ENCODE measurements at places on chromosomes 7 and 10.

DNA sequence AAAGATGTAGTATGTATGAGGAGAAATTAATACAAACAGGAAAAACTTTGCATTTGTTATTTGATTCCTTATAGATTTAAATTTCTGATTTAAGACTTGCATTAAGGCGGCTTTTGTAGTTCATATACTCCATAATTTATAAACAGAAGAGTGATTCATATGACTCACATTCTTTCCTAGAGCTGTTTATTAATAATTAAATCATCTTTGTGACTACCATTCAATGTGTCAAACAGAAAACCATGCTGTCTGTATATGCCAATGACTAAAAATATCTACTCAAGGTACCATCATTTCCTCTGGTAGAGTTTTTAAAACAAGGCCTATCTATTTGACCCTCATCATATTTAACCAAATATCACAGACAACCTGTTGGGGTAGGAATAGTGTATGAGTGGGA is 501.7 kb downstream of the PARD3 start:
- DNase-seq: no peak

- peak; percentile 63 for DNase-seq
These were observed 15.6 kb upstream of the FXYD4 start for GRCh38 chr10:43355749-43356371.

DNA sequence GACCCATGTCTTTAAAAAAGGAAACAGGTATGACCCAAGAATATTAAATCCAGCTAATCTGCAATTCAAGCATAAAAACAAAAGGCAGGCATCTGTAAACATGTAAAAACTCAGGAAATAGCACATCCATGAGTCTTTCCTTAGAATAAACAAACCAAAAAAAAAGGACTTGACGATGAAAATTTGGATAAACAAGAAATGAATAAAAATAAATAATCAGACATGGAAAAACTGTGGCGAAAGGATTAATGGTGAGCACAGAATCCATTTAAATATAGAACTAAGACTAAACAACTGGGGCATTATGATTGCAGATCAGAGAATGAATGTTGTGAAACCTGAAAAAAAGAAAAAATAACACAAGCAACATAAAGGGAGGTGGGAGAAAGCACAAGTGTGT is 170.1 kb downstream of the DOCK4 start:
- no peak for DNase-seq

DNA sequence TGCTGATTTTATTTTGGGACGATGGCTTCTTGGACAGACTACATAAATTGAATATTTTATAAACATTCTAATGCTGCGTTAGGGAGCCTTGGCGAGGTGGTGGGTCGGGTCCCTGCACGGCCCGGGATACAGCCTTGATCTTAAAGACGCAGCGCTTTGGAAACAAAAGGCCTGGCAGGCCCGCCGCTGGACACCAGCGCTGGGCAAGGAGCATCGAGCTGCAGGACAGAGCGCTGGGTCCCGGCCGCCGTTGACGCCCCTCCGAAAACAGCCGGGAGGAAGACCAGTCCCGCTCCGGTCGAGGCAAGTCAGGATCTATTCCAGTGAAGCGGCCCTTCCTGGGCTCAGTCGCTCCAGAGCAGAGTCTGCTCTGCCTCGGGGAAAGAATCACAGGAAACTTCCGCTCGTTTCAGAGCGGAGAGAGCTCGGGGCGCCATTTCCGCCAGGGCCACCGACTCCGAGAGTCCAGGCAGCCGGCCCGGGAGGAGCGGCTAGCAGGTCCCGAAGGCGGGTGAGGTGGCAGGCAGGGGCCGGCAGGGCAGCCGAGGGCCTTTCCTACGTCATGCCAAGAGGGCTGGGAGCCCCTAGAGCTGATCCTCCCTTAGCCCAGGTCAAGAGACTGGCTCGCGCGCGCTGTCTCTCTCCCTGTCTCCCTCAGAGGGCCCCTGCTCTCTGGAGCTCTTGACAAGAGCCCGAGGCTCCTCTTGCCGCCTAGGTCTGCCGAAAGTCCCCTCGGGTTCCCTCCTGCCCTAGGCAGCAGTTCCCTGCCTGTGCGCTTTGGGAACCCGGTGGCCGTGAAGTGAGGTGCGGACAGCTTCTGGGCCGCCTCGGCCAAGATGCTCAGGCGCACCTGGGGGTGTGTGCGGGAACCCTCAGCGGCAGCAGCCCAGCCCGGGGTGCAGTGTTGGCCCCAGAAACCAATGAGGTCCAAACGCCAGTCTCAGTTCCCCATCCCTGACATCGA is 1.4 kb upstream of the DRGX start:
- peak; percentile 20 for DNase-seq

- DNase-seq: no peak
These were observed 14.8 kb downstream of the GRIFIN start for GRCh38 chr7:2461268-2462026.

- DNase-seq: peak; percentile 25
These were observed 20.5 kb upstream of the ZNF273 start for GRCh38 chr7:64882341-64883112.

- no peak for DNase-seq
These were observed 108.2 kb downstream of the PFKFB3 start for GRCh38 chr10:6310977-6311376.

- no peak for DNase-seq
These were observed 404.5 kb upstream of the ANKRD30A start for GRCh38 chr10:36720895-36721294.

DNA sequence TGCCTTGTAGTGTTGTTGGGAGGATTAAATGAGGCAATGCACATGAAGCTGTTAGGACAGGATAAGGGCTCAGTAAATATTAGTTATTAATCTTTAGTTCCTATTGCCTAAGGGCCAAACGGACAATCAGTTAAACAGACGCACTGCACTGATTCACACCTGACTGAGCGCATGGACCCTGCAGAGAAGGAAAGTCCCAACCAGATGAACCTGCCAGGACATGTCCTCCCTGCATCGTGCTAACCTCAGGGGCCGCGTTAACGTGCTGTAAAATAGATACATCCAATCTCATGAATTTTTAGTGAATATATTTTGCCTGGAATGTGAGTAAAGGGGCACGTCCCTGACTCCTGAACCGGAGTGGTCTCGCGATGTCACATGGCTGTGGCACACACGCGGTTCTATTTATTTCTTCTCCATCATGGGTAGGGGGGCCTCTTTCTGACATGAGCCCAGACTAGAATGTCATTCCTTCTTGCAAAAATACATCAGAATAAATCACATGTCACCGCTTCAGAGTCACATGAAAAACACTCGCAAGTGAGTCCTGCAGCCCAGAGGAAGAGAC is 12.3 kb downstream of the ADARB2 start:
- DNase-seq: no peak

DNA sequence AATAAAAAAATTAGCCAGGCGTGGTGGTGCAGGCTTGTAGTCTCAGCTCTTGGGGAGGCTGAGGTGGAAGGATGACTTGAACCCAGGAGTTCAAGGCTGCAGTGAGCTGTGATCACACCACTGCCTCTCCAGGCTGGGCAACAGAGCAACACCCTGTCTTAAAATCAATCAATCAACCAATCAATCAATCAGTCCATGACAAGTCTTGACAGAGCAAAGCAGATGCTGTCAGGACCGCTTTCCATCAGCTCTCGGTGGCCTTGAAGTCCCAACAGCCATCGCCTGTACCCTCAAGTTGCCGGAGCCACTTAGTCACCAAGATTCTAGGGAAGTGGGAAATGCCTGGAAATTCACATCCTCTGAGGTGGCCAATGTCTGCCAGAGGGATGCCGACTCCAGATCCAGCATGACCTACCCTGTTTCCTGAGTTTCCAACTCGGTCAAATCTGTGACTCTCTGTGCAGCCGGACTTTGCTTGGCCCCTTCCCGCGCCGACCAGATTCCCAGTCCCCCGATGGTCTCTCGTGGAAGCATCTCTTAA is 871 bp upstream of the CCL24 start:
- no peak for DNase-seq

- DNase-seq: no peak
These were observed 240.9 kb upstream of the IMMP2L start for GRCh38 chr7:111803015-111803758.

DNA sequence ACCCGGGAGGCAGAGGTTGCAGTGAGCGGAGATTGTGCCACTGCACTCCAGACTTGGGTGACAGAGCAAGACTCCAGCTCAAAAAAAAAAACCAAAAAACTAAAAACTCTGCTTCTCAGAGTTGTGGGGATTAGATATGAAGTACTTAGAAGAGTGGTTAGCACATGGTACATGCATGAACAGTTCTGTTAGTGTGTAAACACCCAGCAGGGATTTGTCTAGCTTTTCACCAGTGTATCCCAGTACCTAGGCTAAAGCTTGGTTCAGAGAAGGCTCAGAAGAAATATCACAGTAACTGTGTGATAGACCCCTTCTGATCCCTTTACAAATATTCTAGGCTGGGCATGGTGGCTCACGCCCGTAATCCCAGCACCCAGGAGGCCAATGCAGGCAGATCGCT is 9.5 kb downstream of the PPIA start:
- DNase-seq: no peak

DNA sequence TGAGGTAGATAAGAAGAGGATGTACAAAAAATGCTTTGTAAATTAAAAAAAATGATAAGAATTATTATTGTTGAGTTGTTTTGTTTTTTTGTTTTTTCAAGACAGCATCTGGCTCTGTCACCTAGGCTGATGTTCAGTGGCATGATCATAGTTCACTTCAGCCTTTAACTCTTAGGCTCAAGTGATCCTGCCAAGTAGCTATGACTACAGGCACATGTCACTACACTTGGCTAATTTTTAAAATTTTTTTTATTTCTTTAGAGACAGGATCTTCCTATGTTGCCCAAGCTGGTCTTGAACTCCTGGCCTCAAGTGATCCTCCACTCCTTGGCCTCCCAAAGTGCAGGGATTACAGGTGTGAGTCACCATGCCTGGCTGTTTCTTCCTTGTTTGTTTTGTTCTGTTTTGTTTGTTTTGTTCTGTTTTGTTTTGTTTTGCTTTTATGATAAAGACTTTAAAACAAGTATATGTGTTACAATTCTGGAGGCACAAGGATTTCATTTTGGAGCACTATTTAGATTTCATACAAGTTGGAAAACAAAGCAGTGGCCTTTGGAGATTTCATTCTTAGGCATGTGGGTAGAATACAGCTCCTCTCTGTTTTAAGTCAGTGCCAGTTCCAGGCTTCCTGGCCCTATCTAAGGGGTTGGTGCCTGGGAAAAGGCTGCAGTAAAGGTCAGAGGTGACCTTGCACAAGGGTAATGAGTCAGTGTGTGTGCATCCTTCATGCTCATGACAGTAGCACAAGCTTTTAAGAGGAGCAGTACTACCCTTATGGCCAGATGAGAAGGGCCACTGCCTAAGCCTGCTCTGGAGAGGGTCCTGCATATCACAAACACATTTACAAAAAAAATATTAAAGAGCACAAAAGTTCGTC is 17.9 kb downstream of the FGFBP3 start:
- no peak for DNase-seq

Data from stomach (tissue), 19 donors.